Natural killer cell treated with Interleukin-12 subunit alpha and Interleukin-12 subunit beta and Interleukin-15 and Interleukin-18, amount 100 ng/mL, for 72 hours (primary cell): ENCODE measurements at places on chromosomes 4 and X.

DNA sequence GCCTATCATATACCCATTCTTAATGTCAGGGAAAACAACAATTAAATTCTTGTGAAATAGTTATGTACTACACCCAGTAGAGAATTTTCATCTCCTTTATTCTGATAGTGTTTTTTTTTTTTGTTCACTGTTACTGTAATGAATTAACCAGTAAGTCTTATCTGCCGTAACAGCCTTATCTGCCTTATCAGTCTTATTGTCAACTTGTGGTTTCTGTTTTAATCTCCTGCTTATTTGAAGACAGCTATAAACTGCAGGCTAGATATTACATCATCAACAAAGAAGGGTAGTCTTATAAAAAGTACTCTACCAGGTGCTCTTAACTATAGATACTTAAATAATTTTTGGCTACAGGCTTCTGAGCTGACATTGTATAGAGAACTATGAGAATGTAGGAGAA, 79.5 kb downstream of the MAGEB5 start:
- no peak for DNase-seq

GRCh38 chr4:26178854-26179253, 142.0 kb upstream of the RBPJ start:
- no peak for DNase-seq

GRCh38 chr4:15982842-15983524, 20.0 kb upstream of the FGFBP2 start:
- DNase-seq: no peak

GRCh38 chrX:110321081-110321480, 3.2 kb upstream of the AMMECR1 start:
- DNase-seq: no peak

DNA sequence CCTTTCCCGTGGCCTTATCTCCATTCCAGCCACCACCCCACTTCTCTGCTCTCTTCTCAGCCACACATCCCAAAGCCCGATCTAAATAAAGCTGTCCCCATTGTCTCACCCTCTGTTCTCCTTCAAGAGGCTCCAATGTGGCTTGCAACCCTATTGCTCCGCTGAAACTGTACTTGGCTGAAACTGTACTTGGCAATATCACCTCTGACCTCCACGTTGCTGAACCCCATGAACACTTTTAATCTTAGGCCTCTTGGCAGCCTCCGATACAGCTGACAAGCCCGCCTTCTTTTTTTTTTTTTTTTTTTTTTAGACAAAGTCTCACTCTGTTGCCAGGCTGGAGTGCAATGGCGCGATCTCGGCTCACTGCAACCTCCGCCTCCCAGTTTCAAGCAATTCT, 12.1 kb downstream of the DCTD start:
- DNase-seq: no peak

DNA sequence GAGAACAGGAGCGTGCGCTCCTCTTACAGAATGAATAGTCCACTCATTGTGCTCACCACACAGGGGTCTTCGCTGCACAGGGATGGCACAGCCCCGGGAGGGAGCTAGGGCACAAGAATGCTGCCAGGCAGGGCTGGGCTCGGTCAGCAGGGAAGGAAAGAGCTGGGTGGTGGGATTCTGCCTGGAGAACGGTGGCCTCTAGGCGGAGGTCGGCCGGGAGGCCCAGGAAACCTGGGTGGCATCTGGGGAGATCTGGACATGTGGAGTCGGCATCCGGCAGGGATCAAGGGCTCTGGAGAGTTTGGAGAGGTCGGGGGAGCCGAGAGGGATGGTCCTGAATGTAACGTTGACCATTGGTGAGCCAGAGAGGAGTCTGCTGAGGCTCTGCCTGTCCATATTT, 46.5 kb upstream of the PSAPL1 start:
- DNase-seq: no peak

- no peak for DNase-seq
These were observed 62.7 kb downstream of the KDM6A start for GRCh38 chrX:44935640-44936039.

DNA sequence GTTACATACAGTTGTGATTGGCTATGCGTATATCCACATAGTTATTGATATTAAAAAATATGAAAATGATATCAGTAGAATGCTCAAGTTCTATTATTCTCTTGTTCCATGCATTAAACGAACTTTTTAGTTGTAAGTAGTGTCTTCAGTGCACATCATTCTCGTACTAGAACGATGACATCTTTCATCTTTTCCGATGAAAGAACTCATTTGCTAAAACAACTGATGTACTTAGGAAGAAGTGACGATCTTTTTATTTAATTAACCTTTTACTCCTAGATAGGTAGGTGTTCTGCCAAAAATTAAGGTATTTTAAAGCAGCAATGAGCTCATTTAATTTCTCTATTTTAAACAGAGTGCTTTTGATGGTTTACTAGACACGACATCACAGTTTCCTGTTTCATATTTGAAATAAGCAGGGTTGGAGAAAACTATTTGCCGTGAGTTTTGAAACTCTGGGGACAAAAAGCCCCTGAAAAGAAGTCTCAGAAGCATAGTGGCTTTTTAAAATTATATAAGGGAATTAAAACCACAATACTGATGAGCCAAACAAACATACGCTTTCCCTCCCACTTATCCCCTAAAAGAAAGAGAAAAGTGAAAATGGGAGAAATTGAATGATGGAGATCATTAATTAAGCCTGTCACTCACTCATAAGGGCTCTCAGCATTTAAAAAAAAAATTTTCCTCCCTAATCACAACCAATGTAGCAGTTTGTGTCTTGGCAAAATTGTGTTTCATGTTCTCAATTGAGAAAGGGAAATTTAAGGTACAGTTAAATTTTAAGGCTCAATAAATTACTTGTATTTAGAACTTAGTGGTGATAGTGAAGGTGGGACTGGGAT, 25.6 kb downstream of the SPRY1 start:
- DNase-seq: no peak

GRCh38 chr4:30719454-30720020, 632 bp upstream of the PCDH7 start:
- DNase-seq: no peak

DNA sequence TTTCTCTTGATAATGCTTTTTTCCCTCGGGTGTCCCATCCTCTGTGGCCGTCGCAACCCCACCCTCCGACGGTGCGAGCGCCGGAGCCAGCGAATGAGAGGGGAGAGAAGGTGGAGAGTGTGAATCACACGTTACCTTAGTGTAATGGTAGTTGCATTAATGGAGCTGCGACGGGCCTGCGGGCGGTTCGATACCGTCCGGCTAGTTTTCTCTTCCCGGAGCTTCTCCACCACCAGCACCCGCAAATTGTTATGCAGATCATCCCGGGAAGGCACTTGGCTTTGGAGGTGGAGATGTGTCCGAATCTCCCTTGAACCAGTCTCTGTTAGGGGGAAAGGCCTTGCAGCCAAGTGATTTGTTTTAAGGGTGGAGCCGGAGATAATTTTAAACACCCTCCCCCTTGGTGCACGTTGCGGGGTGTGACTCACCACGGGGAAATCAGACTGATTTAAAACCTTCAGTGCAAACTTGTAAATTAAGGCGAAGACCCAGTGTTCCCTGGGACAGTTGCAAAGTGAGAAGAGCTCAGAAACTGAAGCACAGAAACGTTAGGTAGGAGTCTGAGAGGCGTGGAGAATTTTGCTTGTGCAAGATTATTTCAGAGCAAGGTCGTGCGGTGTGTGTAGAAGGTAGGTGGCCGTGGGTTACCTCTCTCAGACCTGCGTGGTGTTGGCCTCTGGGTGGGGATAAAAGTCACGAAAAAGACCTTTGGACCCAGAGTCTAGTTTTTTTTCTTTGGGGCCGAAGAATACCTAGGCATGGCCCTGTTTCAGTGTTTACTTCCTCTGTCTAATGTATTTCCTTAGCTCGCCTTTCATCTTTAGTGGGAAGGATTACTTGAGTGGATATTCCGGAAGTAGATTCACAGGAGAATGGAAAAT, 1.3 kb downstream of the AFF1 start:
- peak; percentile 80 for DNase-seq

DNA sequence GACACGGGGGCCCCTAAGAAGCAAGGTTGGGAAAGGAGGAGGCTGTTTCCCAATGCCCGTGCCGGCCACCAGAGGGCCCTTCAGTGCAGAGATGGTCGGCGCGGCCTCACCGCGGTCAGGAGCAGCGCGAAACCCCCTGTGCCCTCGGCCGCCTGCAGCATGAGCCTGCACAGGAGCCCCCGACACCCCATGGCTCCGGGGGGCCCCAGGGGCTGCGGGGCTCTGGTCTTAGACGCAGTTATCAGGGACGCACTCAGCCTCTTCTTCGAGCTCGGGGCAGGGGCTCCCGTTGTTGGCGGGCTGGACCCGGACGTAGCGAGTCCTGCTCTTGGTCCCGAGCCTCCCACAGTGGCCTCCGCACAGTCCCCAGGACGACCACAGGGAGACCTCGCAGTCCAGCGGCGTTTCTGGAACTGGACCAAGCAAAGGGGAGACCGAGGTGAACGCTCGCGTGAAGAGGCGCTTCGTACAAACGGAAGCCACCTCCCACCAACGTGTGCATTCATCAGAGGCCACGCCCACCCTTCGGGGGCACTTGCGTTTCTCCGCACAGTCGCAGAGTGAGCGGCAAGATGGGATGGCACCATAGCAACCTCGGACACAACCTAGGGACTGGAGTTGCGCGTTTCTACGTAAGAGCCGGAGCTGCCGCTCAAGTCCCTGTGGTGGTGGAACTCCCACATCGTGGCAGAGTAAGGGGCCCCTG, 5.0 kb downstream of the SPON2 start:
- peak; percentile 93 for DNase-seq

DNA sequence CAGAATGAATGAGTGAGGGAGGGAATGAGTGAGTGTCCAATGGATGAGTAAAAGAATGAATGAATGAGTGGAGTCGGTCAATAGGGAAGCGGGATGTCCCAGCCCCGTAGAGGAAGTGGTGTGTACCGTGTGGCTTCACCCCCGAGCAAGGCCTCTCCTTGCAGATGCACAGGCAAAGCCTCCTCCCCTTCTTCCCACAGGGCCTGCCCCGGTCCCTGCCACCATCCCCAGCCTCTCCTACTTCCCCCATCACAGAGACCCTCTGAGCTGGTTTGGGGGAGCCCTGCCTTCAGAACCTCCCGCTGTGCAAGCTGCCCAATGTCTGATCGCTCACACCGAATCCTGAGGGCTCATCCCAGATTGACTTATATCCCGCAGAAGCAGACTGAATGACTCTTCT, 13.6 kb downstream of the HTRA3 start:
- DNase-seq: no peak

DNA sequence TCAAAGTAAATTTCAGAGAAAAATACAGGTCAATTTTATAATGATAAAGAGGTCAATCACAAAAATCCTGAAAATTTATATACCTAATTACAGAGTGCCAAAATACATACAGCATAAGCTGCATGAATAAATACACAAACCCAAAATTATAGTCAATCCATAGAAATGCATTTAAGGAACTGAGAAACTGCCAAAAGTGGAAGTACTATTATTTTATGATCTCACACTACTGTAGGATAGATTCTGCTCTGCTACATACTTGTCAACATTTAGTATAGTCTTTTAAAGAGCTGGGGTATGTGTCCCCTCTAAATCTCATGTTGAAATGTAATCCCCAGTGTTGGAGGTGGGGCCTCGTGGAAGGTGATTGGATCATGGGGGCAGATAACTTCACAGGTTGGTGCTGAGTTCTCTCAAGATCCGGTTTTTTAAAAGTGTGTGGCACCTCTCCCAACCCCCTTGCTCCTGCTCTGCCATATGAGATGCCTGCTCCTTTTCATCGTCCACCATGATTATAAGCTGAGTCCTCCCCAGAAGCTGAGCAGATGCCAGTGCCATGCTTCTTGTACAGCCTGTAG, 31.8 kb downstream of the CHIC2 start:
- DNase-seq: no peak
